ENCODE measurements at places on chromosomes 2 and 18.

DNA sequence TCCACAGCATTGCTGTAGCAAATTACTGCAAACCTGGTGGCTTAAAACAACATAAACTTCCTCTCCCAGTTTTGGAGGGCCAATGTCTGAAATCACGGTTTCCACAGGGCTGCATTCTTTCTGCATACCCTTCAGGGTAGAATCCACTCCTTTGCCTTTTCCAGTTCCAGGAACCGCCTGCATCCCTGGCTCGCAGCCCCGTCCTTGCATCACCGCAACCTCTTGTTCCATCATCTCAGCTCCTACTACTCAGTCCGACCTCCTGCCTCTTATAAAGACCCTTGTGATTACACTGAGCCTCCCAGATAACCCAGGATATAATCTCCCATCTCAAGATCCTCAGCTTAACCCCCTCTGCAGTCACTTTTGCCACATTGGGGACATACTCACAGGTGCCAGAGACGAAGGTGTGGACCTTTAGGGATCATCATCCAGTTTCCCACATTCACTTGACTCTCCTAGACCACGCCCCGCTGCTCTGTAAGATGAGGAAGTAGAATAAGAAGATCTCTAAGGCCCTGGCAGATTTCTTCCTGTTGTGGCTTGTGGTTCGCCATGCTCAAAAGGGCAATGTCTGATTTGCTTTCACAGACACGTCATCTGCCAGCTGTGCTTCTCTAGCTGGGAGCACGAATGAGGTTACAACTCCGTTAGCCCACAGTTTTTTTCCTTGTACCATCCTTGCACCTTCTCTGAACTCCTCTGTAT is 103.6 kb upstream of the AGAP1 start:
- DNase-seq = peak; percentile 5

- DNase-seq = no peak
Measured at GRCh38 chr18:13463526-13464210, 245.1 kb downstream of the LDLRAD4 start.

GRCh38 chr2:12478151-12479064 is 238.3 kb upstream of the TRIB2 start:
- no peak for DNase-seq

GRCh38 chr18:5972298-5972697 is 77.0 kb upstream of the TMEM200C start:
- DNase-seq = no peak

DNA sequence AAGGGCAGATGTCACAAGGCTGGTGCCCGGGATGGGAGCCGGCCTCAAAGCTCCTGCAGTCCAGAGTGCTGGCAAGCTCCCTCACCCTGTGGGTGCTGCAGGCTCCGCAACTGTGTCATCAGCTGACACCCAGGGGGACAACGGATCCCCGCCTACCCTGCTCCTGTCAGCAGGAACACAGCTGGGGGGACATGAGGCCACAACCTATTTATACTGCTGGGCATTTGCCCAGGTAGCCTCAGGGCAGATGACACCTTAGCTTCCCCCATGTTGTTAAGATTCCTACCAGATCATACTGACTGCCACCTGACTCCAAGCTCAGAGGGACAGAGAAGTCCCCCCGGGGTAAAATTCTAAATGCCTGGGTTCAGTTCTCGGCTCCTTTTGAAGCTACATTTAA is 1.2 kb downstream of the ANKRD23 start:
- no peak for DNase-seq

DNA sequence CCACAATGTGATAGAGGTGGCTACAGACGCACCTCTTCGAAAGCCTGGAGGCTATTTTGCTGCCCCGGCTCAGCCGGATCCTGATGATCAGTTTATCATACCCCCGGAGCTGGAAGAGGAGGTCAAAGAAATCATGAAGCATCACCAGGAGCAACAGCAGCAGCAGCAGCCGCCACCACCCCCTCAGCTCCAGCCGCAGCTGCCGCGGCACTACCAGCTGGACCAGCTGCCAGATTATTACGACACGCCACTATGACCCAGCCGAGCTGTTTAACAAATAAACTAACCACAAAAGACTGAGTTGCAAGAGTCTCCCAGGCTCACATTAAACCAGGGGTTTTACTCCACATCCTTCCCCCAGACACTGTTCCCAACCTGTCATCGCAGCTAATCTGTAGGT is 263.8 kb downstream of the PHLPP1 start:
- no peak for DNase-seq

DNA sequence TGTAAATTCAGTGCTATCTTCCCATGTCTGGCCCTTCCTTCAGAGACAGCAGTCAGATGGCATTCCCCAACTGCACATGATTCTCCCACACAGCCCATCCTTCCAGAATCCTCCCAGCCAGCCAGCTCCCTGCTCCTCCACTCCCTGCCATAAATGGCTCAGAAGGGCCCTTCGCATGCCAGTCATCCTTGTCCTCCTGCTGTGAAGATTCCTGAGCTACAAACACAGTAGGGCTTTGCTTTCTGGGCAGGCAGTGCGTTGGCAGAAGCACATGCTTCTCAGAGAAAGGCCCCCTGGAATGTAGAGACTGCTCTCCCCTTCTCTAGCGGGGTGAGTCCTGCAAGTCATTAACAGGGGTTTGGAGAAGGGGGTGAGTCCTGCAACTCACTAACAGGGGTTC is 71.9 kb downstream of the TEX51 start:
- DNase-seq = no peak

GRCh38 chr2:74212702-74213410 is 14.4 kb downstream of the MTHFD2 start:
- DNase-seq = no peak

DNA sequence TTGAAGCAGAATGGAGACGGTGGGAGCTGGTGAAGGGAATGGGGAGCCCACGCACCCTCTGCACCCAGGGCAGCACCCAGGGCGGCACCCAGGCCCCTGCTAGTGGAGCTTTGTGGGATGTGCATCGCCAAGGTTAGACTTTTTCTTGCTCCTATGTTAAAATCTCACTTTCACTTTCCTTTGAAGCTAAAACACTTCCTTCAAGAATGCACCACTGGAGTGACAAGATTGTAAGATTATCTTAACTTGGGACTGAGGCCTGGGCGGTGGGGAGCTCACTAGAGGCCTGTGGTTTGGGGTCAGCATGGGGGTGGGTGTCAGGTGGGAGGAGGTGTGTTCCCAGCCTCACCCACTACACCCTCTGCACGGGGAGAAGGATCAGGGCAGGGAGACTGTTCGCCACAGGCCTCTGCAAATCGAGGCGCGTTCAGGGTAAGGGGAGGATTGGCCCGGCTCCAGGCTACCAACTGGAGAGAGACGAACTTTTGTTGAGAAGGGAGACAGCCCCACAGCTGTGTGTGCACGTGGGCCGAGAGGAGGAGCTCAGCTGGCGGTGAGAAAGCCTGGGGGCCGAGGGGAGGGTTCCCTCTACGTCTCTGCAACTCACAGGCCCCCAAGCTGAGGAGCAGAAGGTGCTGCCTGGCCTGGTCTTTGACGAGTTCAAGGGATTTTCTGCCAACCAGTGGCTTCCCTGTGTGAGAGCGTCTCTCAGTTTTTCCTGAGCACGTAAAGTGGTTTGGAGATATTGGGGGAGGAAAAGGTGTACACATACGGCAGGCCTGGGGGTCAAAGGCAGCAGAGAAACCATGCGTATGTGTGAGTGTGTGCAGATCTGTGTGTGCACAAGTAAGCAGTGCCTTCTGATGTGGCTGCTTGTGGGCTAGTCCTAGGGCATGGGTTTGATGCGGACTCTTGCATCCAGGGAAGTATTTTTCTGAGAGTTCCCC is 147.7 kb downstream of the KLHL29 start:
- DNase-seq = peak; percentile 26

DNA sequence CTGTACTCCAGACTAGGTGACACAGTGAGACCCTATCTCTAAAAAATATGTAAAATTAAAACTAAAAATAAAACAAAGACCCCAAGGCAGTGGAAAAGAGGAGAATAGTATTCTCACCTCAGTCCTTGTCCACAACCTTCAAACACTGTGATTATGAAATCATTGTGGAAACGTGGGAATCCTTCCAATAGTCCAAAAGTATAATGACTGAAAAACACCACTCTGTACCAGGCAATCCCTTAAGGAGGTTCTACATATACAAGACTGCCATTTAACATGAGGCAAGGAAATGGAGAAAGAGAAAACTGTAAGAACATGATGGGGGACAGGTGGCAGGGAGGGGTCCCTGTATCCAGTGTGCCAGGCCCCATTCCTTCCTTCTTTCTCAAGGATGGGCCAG is 66.1 kb downstream of the ACVR1 start:
- no peak for DNase-seq

DNA sequence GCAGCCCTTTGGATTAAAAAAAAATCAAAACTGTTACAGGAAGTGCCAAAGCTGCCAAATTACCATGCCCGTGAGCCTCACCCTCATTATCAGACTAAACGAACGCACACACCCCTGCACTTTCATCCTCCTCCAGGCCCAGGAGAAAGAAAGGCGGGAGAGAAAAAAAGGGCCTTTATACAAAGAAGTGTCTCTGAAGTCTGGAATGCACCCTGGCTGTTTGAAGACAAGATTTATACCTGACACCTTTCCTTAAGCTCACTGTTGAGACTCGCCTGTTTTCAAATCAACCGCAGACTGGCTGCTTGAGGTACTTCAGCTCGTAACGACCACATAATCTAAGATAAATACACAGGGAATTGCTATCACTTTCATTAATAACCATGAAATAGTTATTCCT is 31.0 kb downstream of the EDAR start:
- no peak for DNase-seq

DNA sequence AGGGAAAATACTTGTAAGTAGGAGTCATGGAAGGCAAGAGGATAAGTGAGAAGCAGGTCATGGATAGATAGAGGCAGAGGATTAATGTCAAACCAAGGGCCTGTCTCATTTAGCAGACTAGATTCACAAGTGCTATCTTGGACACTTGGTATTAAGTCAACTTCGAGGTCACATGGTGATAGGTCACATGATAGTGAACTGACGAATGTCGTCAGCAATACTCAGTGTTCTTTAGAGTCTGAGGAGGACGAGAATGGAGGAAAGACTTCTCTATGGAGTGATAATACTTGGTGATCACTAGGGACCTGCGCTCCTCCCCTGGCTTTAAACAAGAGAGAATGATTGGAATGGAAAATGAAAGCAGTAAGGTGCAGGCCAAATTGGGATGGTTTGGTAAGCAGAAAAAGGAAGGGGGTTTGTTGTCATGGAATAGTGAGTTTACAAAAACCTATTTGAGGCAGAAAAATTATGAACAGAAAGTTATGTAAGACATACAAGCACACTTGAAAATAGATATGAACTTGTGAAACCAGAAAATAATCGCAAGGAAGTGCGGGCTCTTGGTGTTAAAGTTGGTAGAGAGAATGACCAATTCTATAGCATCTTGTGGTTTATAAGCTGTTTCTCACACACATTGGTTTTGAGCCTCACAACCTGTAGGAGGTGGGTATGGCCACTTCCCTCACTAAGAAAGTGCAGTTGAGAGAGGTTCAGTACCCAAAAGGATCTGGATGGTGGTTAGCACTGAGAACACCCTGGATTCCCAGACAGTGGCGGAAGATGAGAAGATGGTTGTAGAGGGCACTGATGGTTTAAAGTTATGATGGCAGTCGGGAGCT is 141.5 kb downstream of the WDSUB1 start:
- DNase-seq = no peak

All from stimulated activated CD4-positive, alpha-beta T cell treated with anti-CD3 and anti-CD28 coated beads, Interleukin-2, amount 100 ng/mL, for 4 hours (primary cell).